Glutamatergic neuron (in vitro differentiated cells): ENCODE measurements at places on chromosomes 12 and 14.

GRCh38 chr14:68512088-68512487, 280.8 kb downstream of the ZFP36L1 start:
- no peak for DNase-seq
- H3K27ac ChIP-seq = no peak overlapping the region
- no peaks in the 10 kb centered on the region for H3K36me3 ChIP-seq
- H3K27me3 ChIP-seq = peaks cover 5% of the 10 kb centered on the region
- peaks cover 3% of the 10 kb centered on the region for H3K4me1 ChIP-seq
- no peak overlapping the region for H3K4me3 ChIP-seq

GRCh38 chr14:78010688-78011087, 159.5 kb upstream of the NRXN3 start:
- H3K4me3 ChIP-seq = no peak overlapping the region
- no peaks in the 10 kb centered on the region for H3K4me1 ChIP-seq
- H3K27ac ChIP-seq = no peak overlapping the region
- H3K36me3 ChIP-seq = no peaks in the 10 kb centered on the region
- H3K27me3 ChIP-seq = peaks cover 2% of the 10 kb centered on the region

- DNase-seq = peak; percentile 64
- no peaks in the 10 kb centered on the region for H3K36me3 ChIP-seq
- peak overlapping the region; percentile 59 for H3K27ac ChIP-seq
- H3K4me3 ChIP-seq = no peak overlapping the region
Measured at GRCh38 chr14:67480011-67480410, 8.5 kb downstream of the TMEM229B start.

DNA sequence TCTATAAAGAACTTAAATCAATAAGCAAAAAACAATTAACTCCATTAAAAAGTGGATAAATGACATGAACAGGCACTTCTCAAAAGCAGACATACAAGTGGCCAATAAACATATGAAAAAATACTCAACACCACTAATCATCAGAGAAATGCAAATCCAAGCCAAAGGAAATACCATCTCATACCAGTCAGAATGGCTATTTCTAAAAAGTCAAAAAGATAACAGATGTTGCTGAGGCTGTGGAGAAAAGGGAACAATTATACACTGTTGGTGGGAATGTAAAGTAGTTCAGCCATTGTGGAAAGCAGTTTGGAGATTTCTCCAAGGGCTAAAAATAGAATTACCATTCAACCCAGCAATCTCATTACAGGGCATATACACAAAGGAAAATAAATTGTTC, 234.5 kb upstream of the PLXNC1 start:
- DNase-seq = no peak
- no peak overlapping the region for H3K4me3 ChIP-seq
- peaks cover 1% of the 10 kb centered on the region for H3K27me3 ChIP-seq
- H3K36me3 ChIP-seq = no peaks in the 10 kb centered on the region
- no peak overlapping the region for H3K27ac ChIP-seq

- H3K4me1 ChIP-seq = peaks cover 8% of the 10 kb centered on the region
- H3K36me3 ChIP-seq = no peaks in the 10 kb centered on the region
- peak overlapping the region; percentile 75 for H3K4me3 ChIP-seq
- no peak overlapping the region for H3K27ac ChIP-seq
- peak; percentile 72 for DNase-seq
Measured at GRCh38 chr12:116508145-116509121, 50.7 kb upstream of the MAP1LC3B2 start.

GRCh38 chr12:50677858-50678257, 86.0 kb upstream of the ATF1 start:
- no peak overlapping the region for H3K27ac ChIP-seq
- H3K36me3 ChIP-seq = no peaks in the 10 kb centered on the region
- DNase-seq = no peak
- H3K27me3 ChIP-seq = no peaks in the 10 kb centered on the region
- H3K4me3 ChIP-seq = no peak overlapping the region

DNA sequence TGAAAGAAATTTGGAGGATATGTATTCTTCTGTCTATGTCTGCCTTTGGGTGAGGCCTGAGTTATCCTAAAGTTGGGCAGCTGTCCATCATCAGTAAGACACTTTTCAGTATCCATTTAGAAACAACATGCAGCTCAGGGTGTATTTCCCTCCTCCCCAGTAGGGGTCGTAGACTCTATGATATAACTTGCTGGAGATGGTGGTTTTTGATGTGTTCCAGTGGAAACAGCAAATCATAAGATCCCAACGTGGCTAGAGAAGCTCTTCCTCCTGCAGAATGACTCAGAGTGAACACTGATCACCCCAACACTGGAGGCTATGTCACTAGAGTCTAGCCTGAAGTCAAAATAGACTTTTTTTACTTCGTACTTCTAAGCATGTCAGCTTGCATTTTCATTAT, 331.6 kb upstream of the STXBP6 start:
- no peaks in the 10 kb centered on the region for H3K36me3 ChIP-seq
- no peak overlapping the region for H3K4me3 ChIP-seq
- DNase-seq = no peak

- no peaks in the 10 kb centered on the region for H3K36me3 ChIP-seq
- peaks cover 3% of the 10 kb centered on the region for H3K27me3 ChIP-seq
- no peaks in the 10 kb centered on the region for H3K4me1 ChIP-seq
- no peak overlapping the region for H3K4me3 ChIP-seq
- DNase-seq = no peak
- no peak overlapping the region for H3K27ac ChIP-seq
Measured at GRCh38 chr14:50451854-50452253, 55.2 kb upstream of the CDKL1 start.

- DNase-seq = no peak
- no peak overlapping the region for H3K4me3 ChIP-seq
- no peak overlapping the region for H3K27ac ChIP-seq
- H3K36me3 ChIP-seq = no peaks in the 10 kb centered on the region
- peaks cover 4% of the 10 kb centered on the region for H3K27me3 ChIP-seq
- H3K4me1 ChIP-seq = no peaks in the 10 kb centered on the region
Measured at GRCh38 chr12:103848917-103849491, 8.0 kb upstream of the NT5DC3 start.

DNA sequence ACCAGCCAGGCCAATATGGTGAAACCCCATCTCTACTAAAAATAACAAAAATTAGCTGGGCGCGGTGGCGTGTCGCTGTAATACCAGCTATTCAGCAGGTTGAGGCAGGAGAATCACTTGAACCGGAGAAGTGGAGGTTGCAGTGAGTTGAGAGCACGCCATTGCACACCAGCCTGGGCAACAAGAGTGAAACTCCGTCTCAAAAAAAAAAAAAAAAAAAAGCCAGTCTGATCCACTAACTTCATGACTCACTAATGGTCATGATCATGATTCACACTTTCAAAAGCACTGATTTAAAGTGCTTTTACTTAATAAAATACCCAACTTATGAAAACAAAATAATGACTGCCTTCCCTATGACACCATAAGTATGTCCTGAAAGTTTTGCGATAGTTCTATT, 38.4 kb upstream of the CPM start:
- H3K27me3 ChIP-seq = no peaks in the 10 kb centered on the region
- H3K4me1 ChIP-seq = no peaks in the 10 kb centered on the region
- no peak for DNase-seq
- no peaks in the 10 kb centered on the region for H3K36me3 ChIP-seq

GRCh38 chr12:89278169-89278568, 74.1 kb downstream of the DUSP6 start:
- H3K27ac ChIP-seq = no peak overlapping the region
- H3K4me1 ChIP-seq = peaks cover 18% of the 10 kb centered on the region
- no peak for DNase-seq
- no peak overlapping the region for H3K4me3 ChIP-seq
- H3K36me3 ChIP-seq = no peaks in the 10 kb centered on the region
- no peaks in the 10 kb centered on the region for H3K27me3 ChIP-seq

DNA sequence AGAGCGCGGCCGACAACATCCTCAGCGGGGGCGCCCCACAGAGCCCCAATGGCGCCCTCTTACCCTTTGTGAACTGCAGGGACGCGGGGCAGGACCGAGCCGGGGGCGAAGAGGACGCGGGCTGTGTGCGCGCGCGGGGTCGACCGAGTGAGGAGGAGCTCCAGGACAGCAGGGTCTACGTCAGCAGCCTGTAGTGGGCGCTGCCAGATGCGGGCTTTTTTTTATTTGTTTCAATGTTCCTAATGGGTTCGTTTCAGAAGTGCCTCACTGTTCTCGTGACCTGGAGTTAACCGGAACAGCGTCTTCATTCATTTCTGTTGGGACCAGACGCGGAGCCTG, 103.8 kb upstream of the FKBP4 start:
- H3K36me3 ChIP-seq = peaks cover 5% of the 10 kb centered on the region
- H3K4me3 ChIP-seq = peak overlapping the region; percentile 88
- peak overlapping the region; percentile 81 for H3K27ac ChIP-seq
- H3K27me3 ChIP-seq = peaks cover 8% of the 10 kb centered on the region
- peaks cover 9% of the 10 kb centered on the region for H3K4me1 ChIP-seq

DNA sequence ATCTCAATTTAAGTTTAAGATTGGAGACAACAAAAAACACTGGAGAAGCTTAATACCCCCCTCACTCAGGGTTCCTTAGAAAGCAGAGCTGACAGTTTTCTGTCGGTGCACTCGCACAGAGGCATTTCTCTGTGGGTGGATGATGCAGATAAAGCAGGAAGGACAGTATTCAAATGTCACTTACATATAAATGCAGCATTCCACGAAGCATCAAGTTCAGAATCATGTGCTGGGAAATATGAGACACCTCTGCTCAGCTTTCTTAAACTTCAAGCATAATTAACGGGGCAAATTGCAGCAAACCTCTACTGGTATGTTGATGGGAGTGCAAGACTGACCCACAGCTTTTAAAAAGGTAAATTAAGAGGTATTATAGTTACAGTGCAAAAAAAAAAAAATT, 68.7 kb downstream of the DICER1 start:
- no peaks in the 10 kb centered on the region for H3K4me1 ChIP-seq
- H3K4me3 ChIP-seq = no peak overlapping the region
- H3K27ac ChIP-seq = no peak overlapping the region

- no peak for DNase-seq
- H3K36me3 ChIP-seq = no peaks in the 10 kb centered on the region
- no peaks in the 10 kb centered on the region for H3K4me1 ChIP-seq
- no peaks in the 10 kb centered on the region for H3K27me3 ChIP-seq
- no peak overlapping the region for H3K27ac ChIP-seq
Measured at GRCh38 chr12:127239781-127240180, 1027.2 kb upstream of the TMEM132C start.

GRCh38 chr12:30877105-30877875, 49.3 kb upstream of the TSPAN11 start:
- H3K27me3 ChIP-seq = peaks cover 4% of the 10 kb centered on the region
- no peak for DNase-seq
- no peak overlapping the region for H3K4me3 ChIP-seq
- no peak overlapping the region for H3K27ac ChIP-seq
- H3K36me3 ChIP-seq = peaks cover 3% of the 10 kb centered on the region
- no peaks in the 10 kb centered on the region for H3K4me1 ChIP-seq

GRCh38 chr14:65446159-65446558, 33.6 kb downstream of the FUT8 start:
- no peak overlapping the region for H3K27ac ChIP-seq
- peaks cover 4% of the 10 kb centered on the region for H3K27me3 ChIP-seq
- no peaks in the 10 kb centered on the region for H3K36me3 ChIP-seq
- no peak overlapping the region for H3K4me3 ChIP-seq
- peaks cover 6% of the 10 kb centered on the region for H3K4me1 ChIP-seq

DNA sequence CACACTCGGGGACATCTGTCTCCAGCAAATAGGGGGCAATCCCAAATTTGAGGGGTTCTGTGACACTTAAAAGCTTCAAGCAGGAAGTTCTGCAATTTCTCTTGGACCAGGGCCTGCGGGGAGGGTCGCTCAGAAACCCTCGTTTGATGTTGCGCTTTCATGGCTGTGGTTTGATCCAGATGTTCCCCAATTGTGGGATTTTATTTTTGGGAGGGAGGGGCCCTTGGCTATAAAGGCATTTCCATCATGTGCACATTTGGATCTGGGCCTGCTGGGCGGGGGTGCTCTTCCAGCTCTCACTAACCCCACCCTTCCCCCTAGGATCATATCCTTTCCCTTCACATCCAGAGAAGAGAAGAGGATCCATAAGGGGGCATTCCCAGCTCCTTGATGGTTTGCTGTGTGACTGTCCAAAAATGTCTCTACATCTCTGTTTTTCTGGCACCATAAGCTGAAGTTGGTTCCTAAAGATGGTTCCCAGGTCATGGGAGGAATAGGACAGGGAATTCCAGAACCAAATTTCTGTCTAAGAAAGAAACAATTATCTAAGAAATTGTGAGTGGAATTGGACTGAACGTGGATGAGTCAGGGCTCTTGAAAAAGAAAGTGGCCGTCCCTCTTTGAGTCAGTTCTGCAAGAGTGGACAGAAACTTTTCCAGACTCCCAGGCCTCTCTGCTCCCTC, 47.2 kb downstream of the SMUG1 start:
- H3K27me3 ChIP-seq = peaks cover 20% of the 10 kb centered on the region
- DNase-seq = no peak
- peaks cover 5% of the 10 kb centered on the region for H3K36me3 ChIP-seq
- peaks cover 9% of the 10 kb centered on the region for H3K4me1 ChIP-seq

GRCh38 chr12:12725956-12726554, 8.9 kb downstream of the CDKN1B start:
- H3K27ac ChIP-seq = peak overlapping the region; percentile 60
- H3K4me3 ChIP-seq = peak overlapping the region; percentile 92
- no peaks in the 10 kb centered on the region for H3K36me3 ChIP-seq
- DNase-seq = no peak

DNA sequence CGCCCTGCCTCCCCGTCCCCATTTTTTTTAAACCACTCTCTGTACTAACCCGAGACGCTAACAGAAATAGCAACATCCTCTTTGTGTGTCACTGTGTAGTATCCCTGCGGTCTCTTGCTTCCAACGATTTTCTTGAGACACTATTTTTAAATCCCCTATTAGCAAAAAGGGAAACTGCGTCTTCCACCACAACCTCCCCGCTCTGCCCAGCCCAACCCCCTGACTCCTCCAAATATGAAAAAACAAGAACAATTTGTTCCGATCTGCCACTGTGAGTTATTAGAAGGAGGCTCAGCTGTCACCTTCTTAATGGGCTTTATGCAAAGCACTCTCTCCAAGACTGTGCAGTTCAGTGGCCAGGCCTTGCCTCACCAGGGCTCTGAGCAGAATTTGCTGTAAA, 76.3 kb downstream of the MAP1LC3B2 start:
- no peak overlapping the region for H3K27ac ChIP-seq
- peaks cover 12% of the 10 kb centered on the region for H3K4me1 ChIP-seq
- DNase-seq = no peak
- no peak overlapping the region for H3K4me3 ChIP-seq
- no peaks in the 10 kb centered on the region for H3K27me3 ChIP-seq
- H3K36me3 ChIP-seq = no peaks in the 10 kb centered on the region

- H3K27me3 ChIP-seq = no peaks in the 10 kb centered on the region
- H3K27ac ChIP-seq = peak overlapping the region; percentile 48
- DNase-seq = no peak
Measured at GRCh38 chr12:58916921-58917511, 3.3 kb downstream of the LRIG3 start.

DNA sequence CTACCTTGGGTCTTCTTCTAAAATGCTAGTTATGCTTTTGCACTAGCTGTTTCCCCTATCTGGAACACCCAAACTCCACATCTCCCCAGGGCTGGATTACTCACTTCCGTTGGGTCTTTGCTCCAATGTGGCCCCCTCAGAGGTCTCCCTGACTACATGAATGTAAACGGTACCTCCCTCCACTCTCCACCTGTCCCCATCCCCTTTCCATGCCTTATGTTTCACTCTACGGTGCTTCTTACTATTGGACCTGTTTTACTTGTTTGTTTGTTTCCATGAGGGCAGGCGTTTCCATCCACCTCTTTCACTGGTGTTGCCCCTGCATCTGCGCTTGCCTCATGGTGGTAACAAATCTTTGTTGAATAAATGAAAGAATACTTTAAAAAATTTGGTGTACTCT, 256.4 kb downstream of the SNAPC1 start:
- peaks cover 4% of the 10 kb centered on the region for H3K27me3 ChIP-seq
- no peaks in the 10 kb centered on the region for H3K4me1 ChIP-seq
- H3K36me3 ChIP-seq = no peaks in the 10 kb centered on the region
- no peak overlapping the region for H3K27ac ChIP-seq

- no peaks in the 10 kb centered on the region for H3K36me3 ChIP-seq
- H3K4me3 ChIP-seq = no peak overlapping the region
- DNase-seq = no peak
- no peak overlapping the region for H3K27ac ChIP-seq
- peaks cover 2% of the 10 kb centered on the region for H3K27me3 ChIP-seq
- H3K4me1 ChIP-seq = no peaks in the 10 kb centered on the region
Measured at GRCh38 chr12:109827566-109828550, 5.3 kb downstream of the TRPV4 start.
